Fibroblast of skin of scalp (primary cell): ENCODE measurements at places on chromosomes 4 and X.
A peak's percentile ranks its signal among the peaks of the same experiment; 100 is the strongest.

GRCh38 chr4:135122457-135122856 lies 920.9 kb upstream of the PABPC4L start:
- DNase-seq: no peak

DNA sequence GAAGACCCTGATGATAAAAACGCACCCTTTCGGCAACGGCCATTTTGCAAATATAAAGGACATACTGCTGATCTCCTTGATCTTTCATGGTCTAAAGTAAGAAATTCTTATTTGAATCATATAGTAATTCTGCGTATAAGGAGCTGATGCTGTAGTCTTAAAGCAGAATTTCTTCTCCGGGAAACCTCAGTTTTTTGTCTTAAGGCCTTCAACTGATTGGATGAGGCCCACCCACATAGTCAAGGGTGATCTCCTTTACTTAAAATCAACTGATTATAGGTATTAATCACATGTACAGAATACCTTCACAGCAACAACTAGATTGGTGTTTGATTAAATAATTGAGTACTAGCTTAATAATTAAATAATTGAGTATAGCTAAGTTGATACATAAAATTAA lies 62.8 kb upstream of the DOCK11 start:
- no peak for DNase-seq

GRCh38 chrX:48278958-48279357 lies 23.8 kb downstream of the SSX1 start:
- peak; percentile 4 for DNase-seq

DNA sequence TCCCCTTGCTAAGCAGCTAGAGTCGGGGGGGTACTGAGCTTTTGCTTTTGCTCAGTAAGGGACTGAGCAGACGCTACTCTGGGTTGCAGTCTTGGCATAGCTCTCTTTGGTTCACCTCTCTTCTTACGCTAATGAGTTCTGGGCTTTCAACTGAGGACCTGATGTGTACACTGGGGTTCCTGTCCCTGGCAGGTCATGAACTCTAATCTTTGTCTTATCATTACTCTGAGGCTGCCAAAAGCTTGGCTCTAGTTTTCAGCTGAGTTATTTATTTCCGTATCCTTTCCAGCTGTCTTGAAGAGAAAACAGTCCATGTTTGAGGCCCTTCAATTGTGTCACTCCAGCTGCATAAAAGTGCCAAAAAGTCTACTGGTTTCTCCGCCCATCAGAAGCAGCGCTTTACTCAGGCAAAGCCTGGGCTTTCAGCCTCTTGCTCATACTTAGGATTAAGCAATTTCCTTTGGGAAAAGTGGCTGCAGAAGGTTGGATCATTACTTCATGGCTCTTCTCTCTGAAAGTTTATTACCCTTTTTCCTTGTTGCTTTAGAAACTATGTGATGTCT lies 121.0 kb upstream of the STOX2 start:
- peak; percentile 33 for DNase-seq

DNA sequence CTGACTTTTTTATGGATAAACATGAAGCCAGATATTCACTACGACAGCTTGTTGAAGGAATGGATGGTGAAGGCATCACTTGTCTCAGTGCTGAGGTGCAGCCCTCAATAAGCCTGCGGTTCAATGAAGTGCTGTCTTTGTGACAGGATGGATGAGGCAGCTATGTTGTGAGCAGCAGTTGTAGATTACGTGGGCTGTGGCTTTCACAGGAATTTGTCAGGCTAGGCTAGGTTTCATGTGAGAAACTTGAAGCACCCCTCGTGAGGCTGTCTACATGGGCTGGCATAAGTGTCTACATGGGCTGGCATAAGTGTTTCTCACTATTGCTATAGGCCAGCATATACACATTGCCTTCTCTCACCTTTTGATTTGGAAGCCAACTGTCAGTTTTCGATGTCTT lies 1050.0 kb downstream of the ADGRL3 start:
- DNase-seq: no peak

DNA sequence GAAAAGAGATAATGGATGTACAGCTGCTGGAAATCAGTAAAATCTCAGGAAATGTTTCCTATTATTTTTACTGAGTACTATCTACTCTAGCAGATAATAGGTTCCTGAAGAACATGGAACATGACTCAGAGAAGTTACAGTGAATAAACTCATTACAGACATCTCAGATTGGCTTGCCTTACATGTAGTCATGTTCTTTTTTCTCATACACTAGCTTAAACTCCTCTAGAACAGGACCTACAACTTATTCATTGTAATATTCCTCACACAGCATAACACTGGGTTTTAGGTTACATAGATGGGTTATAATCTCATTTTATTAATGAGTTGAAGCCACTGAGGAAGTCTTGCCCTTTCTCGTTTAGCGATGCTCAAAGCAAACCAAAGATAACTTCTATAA lies 86.9 kb upstream of the BMP2K start:
- no peak for DNase-seq

DNA sequence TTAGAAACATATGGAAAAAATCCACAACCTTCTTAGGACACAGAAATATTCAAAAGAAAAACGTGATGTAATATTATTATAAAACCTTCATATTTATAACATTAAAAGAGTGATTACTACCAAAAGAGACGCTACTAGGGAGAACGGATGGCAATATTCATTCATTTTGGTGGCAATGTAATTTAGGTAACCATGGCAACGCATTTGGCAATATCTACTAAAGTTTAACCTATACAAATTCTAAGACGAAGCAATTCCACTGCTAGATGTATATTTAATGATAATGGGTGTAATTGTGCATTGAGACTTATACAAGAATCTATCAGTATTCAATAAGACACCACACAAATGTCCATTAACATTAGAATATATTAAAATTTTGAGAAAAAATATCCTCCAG lies 709.4 kb downstream of the ARAP2 start:
- DNase-seq: no peak

GRCh38 chrX:1581132-1581531 lies 10.3 kb upstream of the AKAP17A start:
- DNase-seq: peak; percentile 13

- DNase-seq: no peak
Measured at GRCh38 chr4:138740816-138741745, 274.5 kb upstream of the NOCT start.

- DNase-seq: no peak
Measured at GRCh38 chr4:107902715-107903114, 28.6 kb upstream of the CYP2U1 start.

- peak; percentile 1 for DNase-seq
Measured at GRCh38 chrX:136585960-136586359, 53.9 kb downstream of the VGLL1 start.

GRCh38 chrX:108267557-108267956 lies 170.7 kb downstream of the COL4A6 start:
- DNase-seq: no peak

- DNase-seq: peak; percentile 45
Measured at GRCh38 chr4:122117743-122118142, 34.4 kb upstream of the BLTP1 start.

DNA sequence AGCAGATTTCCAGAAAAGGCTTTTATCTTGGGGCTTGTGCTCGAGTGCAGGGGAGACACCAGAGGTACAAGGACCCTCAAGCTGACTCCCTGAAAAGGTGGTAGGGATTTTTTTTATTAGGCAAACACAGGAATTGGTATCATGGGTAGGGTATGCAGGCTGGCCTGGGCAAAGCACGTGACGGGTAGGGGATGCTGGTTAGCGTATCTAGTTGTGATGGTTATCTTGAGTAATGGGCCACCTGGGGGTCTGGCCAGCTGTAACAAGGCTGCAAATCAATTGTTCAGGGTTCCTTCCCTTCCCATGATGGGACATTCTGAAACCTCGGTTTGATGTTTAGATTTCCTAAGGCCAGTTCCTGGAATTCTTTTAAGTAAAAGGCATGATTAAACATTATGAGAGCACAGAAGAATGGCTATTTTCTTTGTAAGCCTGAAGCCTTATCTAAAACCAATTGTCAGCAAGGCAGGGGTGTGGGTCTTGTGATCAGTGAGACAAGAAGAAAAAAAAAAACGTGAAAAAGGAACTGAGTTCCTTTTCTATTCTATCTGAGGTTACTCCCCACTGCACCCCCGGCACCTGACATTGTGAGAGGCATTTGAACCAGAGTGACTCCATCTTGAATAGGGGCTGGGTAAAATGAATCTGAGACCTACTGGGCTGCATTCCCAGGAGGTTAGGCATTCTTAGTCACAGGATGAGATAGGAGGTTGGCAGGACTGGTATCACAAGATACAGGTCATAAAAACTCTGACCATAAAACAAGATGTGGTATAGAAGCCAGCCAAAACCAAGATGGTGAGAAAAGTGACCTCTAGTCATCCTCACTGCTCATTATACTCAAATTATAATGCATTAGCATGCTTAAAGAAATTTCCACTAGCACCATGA lies 64.2 kb upstream of the S100G start:
- no peak for DNase-seq

DNA sequence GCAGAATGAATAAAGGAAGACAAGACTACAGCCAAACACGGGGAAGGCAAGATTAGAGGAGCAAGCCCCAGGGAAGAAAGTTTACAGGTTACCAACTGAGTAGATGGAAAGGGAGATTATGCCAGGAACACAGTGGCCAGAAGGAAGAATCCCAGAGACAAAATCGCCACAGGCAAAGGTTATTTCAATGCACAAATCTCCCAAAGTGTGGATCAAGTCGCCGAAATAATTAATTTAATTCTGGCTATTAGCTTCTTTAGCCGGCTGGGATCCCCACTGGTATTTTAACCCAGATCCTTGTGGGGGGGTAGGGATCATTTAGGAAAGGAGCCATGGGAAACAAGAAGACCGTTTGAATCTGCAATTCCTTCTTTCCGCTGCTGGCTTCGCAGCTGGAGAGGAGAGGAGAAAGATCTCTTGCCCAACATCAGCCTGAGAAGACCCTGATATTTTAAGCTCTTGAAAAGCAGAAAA lies 171.0 kb downstream of the DHX15 start:
- no peak for DNase-seq

DNA sequence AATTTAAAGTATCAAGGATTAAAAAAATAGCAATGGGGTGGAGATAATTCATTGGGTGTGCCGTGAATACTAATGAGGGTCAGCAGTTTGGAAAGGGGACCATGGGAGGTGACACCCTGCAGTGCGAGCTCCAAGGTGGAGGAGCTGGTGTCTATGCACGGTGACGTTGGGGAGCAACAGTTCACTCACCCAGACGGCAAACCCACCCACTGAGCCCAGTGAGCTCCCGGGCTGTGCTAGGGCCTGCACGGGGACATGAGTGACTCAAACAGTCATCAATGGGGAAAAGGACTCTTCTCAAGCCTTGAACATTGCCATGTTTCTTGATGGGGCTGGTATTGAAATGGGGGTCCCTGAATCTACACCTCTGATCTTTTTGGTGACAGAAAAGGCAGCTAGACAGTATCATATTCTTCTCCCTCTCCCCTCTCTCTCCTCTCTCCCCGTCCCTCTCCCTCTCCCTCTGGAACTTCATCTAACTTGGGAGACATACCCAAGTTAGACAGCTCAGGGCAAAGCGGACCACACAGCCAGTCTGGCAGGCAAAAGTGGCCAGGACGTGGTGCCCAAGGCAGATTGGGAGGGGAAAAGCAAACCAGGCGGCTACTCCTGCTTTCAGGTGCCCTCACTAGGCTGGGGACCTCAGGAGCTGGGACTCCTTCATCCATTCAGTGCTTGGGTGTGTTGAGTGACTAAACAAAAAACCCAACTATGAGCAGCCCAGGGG lies 26.3 kb upstream of the PPP2R2C start:
- no peak for DNase-seq

- peak; percentile 87 for DNase-seq
Measured at GRCh38 chr4:141486375-141486997, 149.9 kb upstream of the IL15 start.

DNA sequence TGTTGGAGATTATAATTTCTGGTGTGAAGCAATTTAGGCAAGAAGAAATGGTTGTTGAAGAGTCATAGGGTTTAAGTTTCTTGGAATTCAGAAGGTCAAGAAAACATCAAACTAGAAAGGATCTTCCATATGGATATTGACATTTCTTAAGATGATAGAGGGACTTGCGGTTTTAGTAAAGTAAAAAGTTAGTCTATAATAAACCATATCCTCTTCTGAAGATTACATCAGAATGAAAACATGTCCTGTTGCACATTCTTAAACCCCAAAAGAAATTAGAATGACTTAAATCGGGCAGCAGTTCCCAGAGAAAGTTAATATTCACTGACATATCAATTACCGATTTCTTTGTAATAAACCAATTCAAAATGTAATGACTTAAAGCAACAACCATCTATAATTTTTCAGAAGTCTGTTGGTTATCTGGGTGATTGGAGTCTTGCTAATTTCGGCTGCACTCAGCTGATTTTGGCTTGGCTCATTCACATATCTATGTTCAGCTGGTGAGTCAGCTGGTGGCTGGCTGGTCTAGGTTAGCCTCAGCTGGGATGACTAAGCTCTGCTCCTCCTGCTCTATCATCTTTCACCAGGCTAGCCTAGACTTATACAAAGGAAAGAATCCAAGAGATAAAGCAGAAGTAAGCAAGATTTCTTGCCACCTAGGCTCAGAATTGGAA lies 24.4 kb upstream of the DYNLT3 start:
- DNase-seq: peak; percentile 83

DNA sequence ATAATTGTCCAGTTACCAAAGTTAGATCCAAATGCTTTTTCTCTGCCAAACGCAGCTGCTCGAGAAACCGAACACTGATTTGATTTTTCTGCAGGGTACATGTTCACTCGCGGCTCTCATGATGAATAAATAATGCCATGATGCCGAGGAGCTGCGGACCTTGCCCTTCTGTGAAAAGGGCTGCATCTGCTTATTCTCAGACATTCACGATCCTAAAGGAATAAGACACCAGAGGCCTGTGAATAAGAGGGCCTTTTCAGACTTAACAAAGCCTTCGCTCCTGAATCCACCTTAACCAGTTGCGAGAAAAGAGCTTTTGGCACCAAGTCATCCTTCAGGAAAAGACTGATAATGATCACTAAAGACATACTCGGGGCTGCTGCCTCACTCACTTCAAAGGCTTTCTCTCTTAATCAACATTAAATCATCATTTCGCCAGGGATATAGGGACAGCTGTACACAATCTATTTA lies 147.5 kb downstream of the FBXO8 start:
- no peak for DNase-seq

GRCh38 chrX:52811065-52811625 lies at the start of gene XAGE5:
Gene XAGE5, plus strand, starts transcription at chrX:52811287. Its CDS starts 1,280 bp downstream, at chrX:52812567.
- DNase-seq: no peak

DNA sequence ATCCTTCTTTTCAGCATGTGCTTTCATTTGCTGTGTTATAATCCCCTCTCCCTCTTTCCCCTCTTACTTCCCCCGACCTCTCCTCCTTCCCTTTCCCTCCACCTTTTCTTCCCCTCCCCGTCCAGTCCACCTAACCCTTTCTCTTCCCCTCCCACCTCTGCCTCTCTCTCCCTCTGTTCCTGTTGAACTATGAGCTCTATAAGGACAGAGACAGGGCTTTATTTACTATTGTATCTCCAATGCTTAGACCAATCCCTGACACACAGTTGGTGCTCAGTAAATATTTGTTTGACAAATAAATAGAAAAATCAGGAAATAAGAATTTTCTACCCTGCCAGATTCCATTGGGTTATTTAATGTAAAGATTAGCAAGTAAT lies 60.8 kb downstream of the EGF start:
- DNase-seq: no peak
